CD14-positive monocyte (primary cell): ENCODE measurements at places on chromosomes 11 and 22. TPM values are rescaled to one million over a fixed set of nuclear protein-coding genes. Genes with fewer than 3 reads are reported as not detected.

CD44 gene
- polyA plus RNA-seq = 531 TPM

VSTM5 gene
- polyA plus RNA-seq = not detected in 2 replicates

IGSF9B gene
- polyA plus RNA-seq = not detected in 2 replicates

HBE1 gene
- not detected for polyA plus RNA-seq

LRRC32 gene
- not detected for polyA plus RNA-seq

FAM180B gene
- 0.09 and 0.13 TPM in 2 replicates for polyA plus RNA-seq

PLAAT5 gene
- 0.62 TPM for polyA plus RNA-seq

SCARF2 gene
- not detected for polyA plus RNA-seq

TUBA8 gene
- polyA plus RNA-seq = 0.18 TPM

SCGB2A2 gene
- polyA plus RNA-seq = not detected

BTG4 gene
- polyA plus RNA-seq = not detected

CASP1 gene
- polyA plus RNA-seq = 433 TPM

PYGM gene
- polyA plus RNA-seq = 1.3 and 1.8 TPM in 2 replicates

OR51B2 gene
- polyA plus RNA-seq = not detected in 2 replicates

KBTBD3 gene
- polyA plus RNA-seq = 0.41 and 1.5 TPM in 2 replicates

IRAG1 gene
- 3.3 TPM for polyA plus RNA-seq

RBM4B gene
- polyA plus RNA-seq = 9.0 and 14.3 TPM in 2 replicates

DNA sequence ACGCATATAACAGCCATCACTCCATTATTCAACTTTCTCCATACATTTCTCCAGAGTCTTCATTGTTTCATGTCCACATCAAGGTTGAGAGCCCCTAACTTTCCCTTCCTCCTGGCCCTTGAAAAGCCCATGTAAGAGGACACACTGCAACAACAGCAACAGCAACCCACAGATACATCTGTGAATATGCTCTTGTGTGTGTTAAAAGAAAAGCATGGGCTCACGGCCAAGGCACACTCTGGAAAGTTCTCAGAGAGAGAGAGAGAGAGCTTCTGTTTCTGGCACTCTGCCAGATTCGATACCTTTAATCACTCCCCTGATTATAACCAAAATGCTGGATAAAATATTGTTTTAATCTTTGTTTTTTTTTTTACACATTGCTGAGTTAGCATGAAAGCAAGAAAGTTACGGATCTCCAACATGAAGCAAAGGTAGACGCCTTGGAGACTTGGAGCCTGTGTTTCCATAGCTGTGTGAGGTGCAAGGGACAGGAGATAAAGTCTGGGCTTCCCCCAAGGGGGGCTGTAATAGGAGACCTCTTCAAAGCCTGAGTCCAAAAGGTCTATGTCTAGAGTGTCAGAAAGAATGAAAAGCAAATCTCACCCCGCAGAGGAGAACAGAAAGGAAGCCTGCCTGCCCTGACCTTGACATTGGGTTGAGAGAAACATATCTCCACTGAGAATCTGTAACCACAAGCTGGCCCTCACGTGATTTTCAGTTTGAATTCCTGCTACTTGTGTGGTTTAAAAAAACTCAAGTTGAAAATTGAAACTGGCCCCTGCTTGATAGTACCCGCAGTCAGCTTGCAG, 33.7 kb upstream of the MPPED1 start:
- no peak for DNase-seq

GRCh38 chr22:48842976-48843375, 984.7 kb downstream of the BRD1 start:
- no peak for DNase-seq

DNA sequence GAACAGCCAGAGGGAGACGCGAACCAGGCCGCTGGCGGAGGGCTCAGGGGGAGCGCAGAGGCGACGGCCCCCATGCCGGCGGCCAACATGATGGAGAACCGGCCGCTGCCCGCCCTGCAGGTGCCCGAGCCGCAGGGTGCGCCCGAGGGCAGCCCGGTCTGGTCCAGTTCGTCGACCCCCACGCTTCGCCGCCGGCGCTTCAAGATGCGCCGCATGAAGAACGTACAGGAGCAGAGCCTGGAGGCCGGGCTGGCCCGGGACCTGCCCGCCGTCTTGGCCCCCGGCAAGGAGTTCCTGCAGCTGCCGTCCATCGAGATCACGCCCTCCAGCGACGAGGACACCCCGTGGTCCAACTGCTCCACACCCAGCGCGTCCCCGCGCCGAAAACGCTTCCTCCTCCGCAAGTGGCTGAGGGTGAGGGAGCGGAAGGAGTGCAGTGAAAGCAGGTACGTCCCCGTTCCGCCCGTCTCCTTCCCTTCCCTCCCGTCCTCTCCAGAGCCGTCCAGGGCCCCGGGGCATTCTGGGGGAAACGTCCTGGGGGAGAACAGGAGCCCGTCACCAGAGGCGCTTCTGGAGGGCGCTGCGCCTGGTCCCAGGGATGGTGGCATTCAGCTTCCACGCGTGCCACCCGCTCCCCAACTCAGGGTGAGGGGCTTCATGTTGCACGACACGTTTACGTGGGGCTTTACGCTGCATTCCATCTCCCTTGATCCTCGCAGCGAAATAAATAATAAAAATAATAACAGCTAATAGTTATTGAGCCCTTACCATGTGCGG, 840 bp downstream of the GRAMD1B start:
- DNase-seq = peak; percentile 78

DNA sequence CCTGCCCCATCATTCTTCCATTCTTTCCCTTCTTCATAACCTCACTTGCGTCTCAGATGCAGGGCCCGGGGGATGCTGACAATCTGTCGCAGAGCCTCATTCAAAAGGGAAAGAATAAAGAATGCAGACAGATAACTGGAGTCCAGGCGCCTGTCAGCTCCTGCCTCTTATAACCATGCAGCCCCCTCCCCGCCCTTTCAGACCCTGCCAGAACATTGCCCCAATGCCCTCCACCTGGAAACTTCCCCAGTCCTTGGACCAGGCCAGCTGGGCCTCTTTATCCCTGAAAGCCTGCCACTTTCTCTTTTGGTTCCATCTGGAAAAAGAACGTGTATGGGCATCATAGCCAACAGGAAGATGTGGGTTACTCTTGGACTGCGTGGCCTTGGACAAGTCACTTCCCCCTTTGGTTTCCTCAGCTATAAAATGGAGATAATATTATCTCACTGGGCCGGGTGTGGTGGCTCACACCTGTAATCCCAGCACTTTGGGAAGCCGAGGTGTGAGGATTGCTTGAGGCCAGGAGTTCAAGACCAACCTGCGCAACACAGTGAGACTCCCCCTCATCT, 2.1 kb upstream of the TCF20 start:
- DNase-seq = no peak

- DNase-seq = no peak
Observed at GRCh38 chr11:84289381-84289906, 1003.3 kb upstream of the CCDC90B start.

GRCh38 chr22:19289475-19290161, 1.9 kb downstream of the CLTCL1 start:
- DNase-seq = no peak

DNA sequence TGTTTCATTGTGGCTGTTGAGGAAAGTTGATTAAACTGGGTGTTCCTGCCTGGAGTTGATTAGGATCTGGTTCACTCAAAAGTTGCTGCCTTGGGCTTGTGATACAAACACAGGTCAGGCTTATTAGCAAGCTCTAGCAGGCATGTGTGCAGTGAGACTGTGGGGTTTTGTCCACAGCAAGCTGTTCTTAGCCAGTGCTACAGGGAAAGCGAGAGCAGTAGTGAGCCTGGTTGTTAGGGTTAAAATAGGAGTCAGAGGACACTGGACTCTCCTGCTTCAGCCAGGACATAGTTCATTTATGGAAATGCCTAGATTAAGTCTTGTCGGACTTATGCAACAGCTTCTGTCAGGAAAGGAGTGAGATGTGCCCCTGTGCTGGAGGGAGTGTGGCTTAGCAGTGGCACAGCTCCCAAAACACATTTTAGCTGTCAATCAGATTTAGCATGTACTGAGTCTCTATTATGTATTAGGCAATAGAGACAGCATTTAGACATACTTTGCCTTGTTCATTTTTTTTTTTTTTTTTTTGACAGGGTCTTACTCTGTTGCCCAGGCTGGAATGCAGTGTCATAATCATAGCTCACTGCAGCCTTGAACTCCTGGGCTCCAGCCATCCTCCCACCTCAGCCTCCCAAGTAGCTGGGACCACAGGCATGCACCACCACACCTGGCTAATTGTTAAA, 8.7 kb downstream of the SNRPD3 start:
- no peak for DNase-seq

DNA sequence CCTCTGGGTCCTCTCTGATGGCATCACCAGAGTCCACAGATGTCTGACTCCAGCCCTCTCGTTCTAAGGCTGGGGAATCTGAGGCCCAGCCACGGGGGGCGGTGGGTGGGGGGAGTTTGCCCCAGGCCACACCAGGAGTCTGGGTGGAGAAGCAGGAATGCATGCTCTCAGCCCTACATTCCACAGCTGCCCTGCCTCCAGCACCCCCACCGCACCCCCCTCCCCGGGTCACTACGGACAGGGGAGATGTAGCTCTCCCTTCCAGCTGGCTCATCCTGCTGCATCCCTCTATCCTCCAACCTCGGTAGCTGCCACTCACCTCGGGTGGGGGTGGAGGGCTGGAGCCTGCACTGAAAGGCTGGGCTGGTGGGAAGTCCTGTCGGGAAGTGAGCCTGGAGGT, 2.3 kb upstream of the PVALB start:
- no peak for DNase-seq

DNA sequence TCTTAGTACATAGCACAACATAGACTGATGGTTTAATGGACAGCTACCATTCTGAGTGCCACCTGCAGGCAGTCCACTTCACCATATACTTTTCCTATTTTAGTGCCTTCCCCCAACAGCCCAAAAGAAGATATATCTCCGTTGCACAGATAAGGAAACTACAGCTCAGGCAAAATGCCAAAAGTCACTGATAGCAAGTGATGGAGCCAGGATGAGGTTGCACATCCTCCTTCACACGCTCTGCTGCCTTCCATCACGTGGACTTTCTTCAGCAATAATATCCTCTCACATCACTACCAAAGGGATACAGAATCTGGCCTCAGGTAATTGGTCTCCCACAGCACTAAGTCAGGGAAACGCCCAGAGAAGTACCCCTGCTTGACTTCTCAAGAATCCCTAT, 7.5 kb downstream of the TCF20 start:
- DNase-seq = no peak

DNA sequence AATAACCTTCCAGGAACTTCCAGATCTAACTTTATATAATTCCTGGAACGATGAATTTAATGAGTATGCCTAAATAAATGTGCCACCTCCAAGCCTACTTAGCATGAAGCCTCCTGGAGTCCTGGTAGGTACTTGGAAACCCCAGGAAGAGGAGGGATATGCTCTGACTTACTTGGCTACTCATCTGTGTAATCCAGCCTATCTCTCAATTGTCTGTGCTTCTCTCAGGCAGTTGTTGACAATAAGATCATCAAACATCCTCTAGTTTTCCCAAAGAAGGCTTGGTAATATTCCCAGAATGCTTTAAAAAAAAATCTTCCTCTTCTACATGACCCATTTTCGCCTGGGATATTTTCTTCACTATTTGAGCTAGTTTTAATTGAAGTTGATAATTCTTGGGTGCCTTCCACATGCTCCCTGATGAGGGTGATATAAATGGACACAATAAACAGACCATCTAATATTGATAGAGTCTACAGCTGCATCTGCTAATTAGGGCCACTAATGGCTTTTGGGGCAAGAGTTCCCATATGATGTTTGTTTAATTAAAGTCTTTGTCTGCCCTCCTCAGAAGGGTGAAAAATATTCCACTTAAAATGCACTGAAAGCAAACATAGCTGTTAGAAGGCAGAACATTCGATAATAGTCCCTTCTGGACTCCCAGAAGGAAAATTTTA, 75.5 kb upstream of the RAB38 start:
- DNase-seq = no peak

- DNase-seq = no peak
Observed at GRCh38 chr11:121238956-121239355, 53.6 kb upstream of the SC5D start.

GRCh38 chr11:19460718-19461405, 220.1 kb upstream of the E2F8 start:
- no peak for DNase-seq

GRCh38 chr11:84566671-84567070, 1060.5 kb downstream of the DLG2 start:
- no peak for DNase-seq

- no peak for DNase-seq
Observed at GRCh38 chr11:63705526-63705925, 24.2 kb downstream of the RTN3 start.

GRCh38 chr22:44913198-44913983, 96.4 kb downstream of the PHF21B start:
- DNase-seq = no peak

- DNase-seq = no peak
Observed at GRCh38 chr22:47310601-47311000, 548.2 kb downstream of the TBC1D22A start.

DNA sequence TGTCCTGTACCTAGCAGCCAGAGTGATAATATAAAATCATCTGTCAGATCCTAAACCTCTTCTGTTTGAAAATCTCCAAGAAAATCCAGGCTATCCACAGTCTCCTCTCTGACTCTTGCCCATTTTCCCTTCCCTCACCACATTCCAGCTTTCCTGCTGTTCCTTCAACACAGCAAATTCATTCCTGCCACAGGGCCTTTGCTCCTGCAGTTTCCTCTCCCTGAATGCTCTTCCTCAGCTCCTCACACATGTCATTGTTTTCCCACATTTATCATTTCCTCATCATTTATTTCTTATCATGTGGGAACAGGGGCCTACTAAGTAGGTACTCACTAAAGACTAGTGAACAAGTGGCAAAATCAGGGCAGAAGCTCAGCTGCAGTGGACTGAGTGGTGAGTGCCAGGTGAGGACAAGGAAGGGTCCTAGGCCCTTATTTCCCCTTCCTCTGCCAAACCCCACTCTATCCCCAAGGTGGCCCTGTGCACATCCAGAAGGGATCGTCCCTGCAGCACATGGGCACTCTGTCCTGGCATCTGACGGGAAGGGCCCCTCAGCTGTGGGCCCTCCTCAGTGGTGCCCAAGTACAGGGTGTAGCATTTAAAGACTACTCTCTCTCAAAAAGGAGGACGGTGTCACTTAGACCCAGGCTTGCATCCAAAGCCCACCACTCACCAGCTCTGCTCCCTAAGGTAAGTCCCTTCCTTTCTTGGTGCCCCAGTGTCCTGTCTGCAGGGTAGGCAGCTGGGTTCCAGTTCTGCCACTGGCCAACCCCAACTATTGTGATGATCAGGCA, 2.0 kb downstream of the LRRC32 start:
- no peak for DNase-seq

- DNase-seq = no peak
Observed at GRCh38 chr11:14304601-14305000, 54.4 kb downstream of the RRAS2 start.

GRCh38 chr11:94558932-94559331, 8.2 kb upstream of the PIWIL4 start:
- no peak for DNase-seq

GRCh38 chr11:57496109-57496820, 19.2 kb downstream of the SLC43A1 start:
- DNase-seq = no peak

- DNase-seq = no peak
Observed at GRCh38 chr11:119121811-119122124, 388 bp downstream of the HINFP start.

GRCh38 chr22:25351631-25352293, 132.3 kb downstream of the CRYBB2 start:
- no peak for DNase-seq

GRCh38 chr11:36149538-36150242, 139.5 kb downstream of the COMMD9 start:
- peak; percentile 98 for DNase-seq

- DNase-seq = no peak
Observed at GRCh38 chr11:2735053-2735589, 35.3 kb upstream of the KCNQ1OT1 start.

GRCh38 chr11:15933886-15934625, 422.3 kb downstream of the SOX6 start:
- no peak for DNase-seq

- no peak for DNase-seq
Observed at GRCh38 chr22:46425016-46425415, 89.5 kb downstream of the TRMU start.
